Caudate nucleus (tissue), 63 donors: ENCODE measurements at places on chromosomes 13 and 19.

- DNase-seq, result no peak
Measured at GRCh38 chr13:42168496-42168895, 103.5 kb upstream of the AKAP11 start.

DNA sequence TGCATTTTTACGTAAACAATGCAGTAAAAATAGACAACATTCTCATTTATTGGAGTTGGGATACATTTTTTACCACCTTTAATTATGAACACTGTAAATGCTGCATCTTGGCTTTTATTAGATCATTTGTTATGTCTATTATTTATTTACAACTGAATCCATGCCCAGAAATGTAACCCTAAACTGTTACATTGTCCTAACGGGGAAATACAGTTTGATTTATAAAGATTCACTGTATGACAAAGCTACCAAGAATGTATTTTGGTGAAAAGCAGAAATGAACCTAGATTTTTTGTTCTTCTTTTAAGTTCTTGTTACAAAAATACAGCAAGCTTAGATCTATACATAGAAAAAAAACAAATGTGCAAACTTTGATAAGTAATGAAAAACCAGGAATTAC lies 1.1 kb downstream of the METTL21C start:
- DNase-seq, result no peak

DNA sequence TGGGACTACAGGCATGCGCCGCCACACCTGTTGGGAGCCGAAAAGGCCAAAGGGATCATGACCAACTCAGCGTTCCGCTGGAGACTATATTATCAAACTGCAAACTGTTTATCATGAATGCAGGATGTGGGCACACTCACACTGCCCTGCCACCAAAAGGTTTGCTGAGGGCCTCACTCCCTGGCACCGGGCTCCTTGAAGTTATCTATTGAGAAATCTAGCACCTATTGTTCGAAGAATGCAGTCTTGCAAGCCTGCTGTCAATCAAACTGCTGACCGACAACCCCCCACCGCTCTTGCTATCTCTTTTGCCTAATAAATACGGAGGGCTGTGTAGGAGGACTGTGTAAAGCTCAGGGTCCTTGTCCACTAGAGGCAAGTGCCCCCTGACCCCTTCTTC lies 5.2 kb upstream of the ZNF836 start:
- DNase-seq, result no peak

GRCh38 chr13:31441800-31442510 lies 242.2 kb downstream of the B3GLCT start:
- no peak for DNase-seq

GRCh38 chr13:43304945-43305344 lies 281.6 kb downstream of the DNAJC15 start:
- DNase-seq, result no peak

GRCh38 chr13:66218583-66218982 lies 1011.6 kb downstream of the PCDH9 start:
- DNase-seq, result no peak

- no peak for DNase-seq
Measured at GRCh38 chr13:22740264-22740663, 440.5 kb upstream of the SGCG start.

DNA sequence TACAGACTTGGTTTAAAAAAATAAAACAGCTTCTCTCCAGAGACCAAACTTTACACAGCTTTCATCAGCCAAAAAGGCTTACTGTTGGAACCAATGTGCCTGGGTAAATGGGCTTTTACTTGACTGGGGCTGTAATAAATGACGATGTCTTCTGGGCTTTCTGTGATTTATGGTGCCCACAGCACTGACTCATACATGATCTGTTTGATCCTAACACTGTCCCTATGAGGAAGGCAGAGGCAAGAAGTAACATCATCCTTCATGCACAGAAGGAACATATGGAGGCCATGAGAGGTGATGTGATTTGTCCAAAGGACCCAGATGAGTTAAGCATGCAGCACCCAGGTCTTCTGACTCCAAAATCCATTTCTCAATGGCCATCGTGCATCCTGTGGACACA lies 77.4 kb downstream of the DOCK9 start:
- DNase-seq, result no peak

DNA sequence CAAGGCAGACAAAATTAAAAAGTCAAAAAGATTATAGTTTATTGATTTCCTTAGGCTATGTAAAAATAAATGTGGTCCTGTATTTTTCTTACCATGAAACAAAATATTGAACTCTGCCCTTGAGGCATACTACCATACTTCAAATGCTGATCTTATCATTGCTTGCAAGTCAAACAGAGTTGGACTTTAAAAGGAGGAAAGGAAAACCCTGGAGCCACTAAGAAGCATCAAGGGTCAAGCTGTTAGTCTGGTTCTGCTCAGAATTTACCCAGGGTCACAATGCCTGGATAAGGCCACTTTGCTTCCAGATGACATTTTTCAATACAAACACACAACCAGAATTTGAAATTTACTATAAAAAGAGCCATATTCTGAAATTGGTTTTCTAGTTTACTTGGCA lies 2.2 kb upstream of the FREM2 start:
- DNase-seq, result no peak
